GM19239 (cell line): ENCODE measurements at places on chromosomes 11 and 22.

DNA sequence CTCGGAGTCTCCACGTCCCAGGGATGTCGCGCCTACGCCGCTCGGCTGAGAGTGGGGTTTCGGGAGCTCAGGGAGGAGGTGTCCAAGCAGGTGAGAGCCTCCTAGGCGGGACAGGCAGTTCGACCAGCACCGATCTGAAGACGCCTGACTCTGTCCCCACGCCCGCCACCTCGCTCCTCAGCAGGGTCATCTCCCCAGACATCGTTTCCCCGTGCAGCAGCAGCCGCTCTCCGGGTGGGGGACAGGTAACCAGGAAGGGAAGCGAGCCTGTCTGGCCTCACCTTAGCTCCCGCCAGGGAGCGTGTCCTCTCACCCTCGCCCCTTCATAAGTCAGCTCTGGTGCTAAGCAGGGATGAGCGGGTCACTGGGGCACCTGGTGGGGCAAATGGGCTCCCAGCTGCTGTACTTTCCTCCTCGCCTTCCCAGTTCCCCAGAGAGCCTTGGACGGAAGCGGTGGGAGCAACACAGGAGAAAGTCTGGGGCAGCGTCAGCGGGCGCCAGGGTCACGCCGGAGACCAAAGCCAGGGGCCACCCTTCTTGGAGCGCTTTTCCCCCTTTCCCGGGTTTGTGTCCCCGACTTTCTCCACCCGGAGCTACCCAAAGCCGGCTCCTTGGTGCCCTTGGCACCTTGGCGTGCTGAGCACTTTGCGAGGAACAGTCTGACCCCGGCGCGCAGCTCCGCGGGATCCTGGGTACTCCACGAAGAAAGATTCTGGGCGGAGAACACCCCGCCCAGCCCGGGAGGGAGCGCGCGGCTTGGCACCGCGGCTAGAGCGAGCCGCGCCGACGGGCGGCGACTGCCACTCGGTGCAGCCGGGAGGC, 1.6 kb downstream of the SPON1 start:
- no peak for DNase-seq

DNA sequence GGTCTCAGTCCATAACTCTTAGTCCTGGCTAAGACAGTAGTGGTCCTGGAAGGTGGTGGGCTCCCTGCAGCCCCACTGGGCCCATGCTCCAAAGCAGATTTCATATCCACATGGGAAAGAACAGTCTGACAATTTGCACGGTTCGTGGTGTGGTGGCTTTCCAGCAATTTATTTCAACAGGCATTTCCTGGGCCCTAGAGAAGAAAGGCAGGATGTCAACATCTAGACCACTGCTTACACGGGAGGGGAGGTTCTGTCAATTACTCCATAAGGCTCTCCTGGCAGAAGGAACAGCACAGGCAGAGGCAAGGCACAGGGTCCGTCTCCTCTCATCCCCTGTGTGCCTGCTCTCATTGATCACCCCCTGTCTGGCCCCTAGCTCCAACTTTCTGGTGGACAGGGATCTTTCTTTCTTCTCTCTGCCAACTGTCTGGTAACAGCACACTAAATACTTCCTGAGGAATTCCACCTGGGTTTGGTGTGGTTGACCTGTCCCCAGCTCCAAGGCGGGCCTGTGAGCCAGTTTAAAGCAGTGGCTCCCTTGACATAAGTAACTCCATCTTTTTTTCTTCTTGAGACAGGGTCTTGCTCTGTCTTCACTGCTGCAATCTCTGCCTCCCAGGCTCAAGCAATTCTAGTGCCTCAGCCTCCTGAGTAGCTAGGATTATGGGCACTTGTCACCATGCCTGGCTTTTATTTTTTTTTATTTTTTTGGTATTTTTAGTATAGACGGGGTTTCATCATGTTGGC, 5.1 kb upstream of the A4GALT start:
- no peak for DNase-seq

- no peak for DNase-seq
Observed at GRCh38 chr22:27129266-27129665, 471.9 kb downstream of the MIAT start.

DNA sequence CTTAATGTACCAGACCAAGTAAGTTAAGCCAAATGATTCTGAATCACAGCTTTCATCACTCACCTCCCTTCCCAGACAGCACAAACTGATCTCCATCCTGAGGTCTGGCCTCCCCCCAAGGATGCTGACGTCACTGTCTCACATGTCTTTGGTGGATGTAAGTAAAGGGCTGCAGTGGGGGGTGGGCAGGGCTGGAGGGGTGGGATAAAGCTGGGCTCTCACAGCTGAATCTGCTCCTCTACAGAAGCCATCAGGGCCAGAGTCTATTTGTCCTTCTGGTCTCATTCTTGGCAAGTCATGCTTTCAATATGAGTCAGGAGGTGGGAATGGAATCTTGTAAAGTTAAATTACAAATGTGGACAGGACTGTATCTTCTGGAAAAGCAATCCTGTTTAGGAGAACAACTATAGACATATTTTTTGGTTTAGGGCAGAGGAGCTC, 32.7 kb downstream of the P4HA3 start:
- DNase-seq = no peak

DNA sequence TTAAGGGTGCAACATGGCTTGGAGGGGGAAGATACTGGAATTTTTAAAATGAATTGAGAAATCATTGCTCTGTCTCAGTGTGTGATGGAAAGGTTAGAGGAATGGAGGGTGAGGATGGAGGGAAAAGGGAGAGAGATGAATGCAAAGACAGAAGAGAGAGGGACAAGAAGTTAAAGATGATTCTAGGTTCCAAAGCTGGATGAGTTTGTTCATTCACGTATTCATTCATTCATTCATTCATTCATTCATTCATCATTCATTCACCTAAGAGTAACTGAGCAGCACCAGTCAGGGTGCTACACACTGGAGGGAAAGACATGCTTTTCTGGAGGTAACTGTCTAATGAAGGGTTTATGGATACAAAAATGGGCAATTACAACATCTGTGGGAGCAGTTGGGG, 209.2 kb downstream of the GRIK4 start:
- no peak for DNase-seq

GRCh38 chr22:30665786-30666185, 1.9 kb downstream of the DUSP18 start:
- DNase-seq = no peak

GRCh38 chr11:131471976-131472375, 101.6 kb downstream of the NTM start:
- no peak for DNase-seq

- DNase-seq = no peak
Observed at GRCh38 chr11:85628771-85629341, 463 bp downstream of the TMEM126B start.

DNA sequence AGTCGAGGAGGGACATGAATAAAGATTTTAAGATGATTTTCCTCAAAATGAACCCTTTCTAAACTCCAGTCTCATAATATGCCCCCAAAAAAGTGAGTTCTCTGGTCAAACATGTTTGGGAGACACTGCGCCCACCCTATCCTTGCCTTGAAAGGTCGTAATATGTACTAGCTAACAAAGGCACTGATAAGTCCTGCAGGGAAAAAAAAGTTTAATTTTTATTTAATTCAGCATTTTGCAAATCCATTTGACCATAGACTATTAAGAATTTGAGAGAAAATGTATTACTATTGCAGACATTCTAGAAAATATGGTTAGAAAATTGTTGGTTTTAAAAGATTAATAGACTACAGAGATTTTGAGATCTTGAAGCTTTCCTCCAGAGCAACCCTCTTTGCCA, 120.6 kb upstream of the ASPHD2 start:
- no peak for DNase-seq

GRCh38 chr11:86335131-86335767, 33.2 kb downstream of the HIKESHI start:
- DNase-seq = no peak

GRCh38 chr11:81787584-81788049, 946.0 kb downstream of the FAM181B start:
- DNase-seq = no peak

DNA sequence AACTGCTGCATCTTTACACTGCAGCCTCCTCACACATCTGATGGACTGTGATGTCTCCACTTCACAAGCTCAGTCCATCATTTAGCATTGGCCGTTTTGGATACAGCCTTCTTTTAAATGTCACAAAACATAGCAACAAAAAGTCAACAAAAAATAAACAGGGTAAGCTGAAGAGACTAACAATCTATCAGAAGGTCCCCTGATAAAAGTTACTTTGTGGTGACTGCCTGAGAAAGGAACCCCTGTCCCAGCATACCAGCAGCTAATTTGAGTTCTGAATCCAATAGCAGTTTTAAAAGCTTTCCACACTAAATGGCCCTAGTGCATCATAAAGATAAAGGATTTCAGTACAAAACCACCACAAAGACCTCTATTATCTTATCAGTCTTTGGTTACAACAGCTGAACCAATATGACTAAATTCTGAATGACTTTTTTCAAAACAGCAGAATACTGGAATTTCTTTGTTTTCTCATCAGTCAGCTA, 162.4 kb downstream of the SOX6 start:
- no peak for DNase-seq

DNA sequence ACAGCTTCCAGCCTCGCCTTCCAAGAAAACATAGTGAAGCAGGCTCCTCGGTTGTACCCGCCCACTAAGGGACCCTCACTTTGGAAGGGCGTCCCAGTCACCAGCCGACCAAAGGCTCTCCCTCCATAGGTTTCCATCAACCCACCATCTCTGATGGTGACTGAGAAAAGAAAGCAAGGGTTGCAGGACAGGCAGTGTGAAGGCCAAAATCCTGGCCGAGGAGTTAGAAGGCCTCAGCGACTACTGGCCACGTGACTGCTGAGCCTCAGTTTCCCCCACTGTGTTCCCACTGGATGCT, 2.7 kb downstream of the FXYD6 start:
- no peak for DNase-seq

- DNase-seq = no peak
Observed at GRCh38 chr22:48856308-48856615, 971.4 kb downstream of the BRD1 start.

- no peak for DNase-seq
Observed at GRCh38 chr11:287821-288477, 977 bp upstream of the PGGHG start.

DNA sequence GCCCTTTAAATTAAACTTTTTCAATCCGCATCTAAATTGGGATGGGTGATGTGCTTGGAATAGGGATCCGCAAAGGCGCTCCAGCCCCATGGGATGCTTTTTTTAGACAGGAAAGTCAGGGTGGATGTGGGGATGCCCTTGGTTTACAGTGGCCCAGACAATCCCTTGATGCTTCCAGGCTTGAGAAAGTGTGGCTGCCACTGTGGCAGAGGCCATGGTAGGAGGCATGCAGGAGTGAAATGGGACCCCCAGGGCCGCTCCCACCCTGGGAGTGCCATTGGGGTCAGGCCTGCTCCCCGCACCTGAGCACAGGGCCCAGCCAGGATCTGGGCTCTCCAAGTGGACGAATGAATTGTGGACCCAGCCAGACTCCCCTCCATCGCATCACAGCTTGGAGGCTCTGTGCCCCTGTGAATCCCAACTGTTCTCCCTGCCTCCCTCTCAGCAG, 75.8 kb downstream of the COMMD9 start:
- DNase-seq = no peak

- no peak for DNase-seq
Observed at GRCh38 chr11:20654038-20654437, 15.3 kb upstream of the NELL1 start.

DNA sequence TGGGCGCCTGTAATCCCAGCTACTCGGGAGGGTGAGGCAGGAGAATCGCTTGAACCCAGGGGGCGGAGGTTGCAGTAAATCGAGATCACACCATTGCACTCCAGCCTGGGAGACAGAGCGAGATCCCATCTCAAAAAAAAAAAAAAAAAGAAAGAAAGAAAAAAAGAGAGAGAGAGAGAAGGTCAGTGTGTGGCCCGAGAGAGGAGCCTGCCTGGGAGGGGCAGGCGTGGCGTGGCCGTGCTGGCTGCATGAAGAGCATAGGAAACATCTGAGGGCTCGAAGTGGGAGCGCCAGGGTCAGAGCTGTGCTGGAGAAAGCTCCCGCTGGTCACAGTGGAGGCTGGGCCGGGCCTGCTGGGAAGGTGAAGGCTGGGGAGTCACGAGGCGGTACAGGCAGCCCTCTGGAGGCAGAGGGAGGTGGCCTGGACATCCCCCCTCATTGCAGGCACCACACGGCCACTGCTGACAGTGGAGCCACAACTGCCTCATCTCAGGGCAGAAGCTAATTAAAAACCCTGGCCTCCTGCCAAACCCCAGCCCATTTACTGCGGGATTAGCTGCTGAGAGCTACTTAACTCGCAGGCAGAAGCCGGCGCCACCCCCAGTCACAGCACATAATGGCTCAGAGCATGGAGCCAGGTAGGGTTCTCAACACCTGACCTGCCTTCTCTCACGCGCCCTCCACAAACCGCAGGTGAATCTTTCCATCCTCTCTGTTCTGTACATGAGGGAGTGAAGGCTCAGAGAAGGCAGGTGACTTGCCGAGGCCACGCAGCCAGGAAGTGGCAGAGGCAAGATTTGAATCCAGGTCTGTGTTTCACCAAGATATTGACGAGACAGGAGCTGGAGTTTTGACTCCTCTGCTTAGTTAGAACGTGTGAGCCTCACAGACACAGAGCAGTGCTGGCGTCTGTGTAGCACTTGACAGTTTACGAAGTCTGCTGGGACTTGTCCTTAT, 32.6 kb downstream of the NFAM1 start:
- DNase-seq = no peak

DNA sequence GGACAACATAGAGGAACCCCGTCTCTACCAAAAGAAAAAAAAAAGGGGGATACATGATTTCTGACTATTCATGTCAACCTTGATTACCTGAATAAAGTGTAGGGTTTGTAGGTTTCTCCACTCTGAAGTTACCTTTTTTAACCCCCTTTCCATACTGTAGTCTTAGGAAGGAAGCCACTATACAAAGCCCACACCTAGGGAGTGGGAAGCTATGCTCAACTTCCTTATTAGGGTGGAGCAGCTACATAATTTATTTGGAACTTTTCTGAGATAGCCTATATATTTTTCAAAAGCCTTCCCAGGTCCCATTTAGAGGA, 582 bp upstream of the ATP6V1E1 start:
- no peak for DNase-seq

- DNase-seq = no peak
Observed at GRCh38 chr11:122102426-122102825, 13.6 kb downstream of the BLID start.

DNA sequence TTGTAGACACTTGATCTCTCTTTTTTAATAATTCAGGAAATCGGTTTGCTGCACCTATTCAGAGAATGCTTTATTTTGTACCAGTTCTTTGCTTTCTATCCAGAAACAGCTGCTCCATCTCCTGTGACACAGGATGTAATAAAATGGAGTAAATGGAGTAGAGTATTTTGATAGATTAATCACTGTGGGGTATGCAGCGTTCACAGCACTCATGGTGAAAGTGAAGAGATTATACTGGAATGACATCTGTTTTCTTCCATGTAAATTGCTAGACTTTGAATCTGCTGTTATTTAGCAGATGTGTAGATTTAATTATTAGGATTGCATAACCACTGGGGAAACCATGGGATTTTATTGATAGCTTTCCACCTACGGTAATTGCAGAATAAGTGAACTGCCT, 227.3 kb upstream of the ARHGAP42 start:
- no peak for DNase-seq

- DNase-seq = no peak
Observed at GRCh38 chr11:120010775-120011174, 127.1 kb downstream of the TRIM29 start.
